PC-9 (cell line): ENCODE measurements at places on chromosomes 5 and 9. TPM values are rescaled to one million over a fixed set of nuclear protein-coding genes. Genes with fewer than 3 reads are reported as not detected.

The PDZD2 gene
- not detected in 2 replicates for total RNA-seq

The ADRB2 gene
- 2.8 and 3.1 TPM in 2 replicates for total RNA-seq

The PDCD1LG2 gene
- 0.55 and 1.4 TPM in 2 replicates for total RNA-seq

- DNase-seq, result no peak
These were observed 44.3 kb downstream of the BICD2 start for GRCh38 chr9:92720209-92720765.

The VCAN gene
- 0.28 and 0.43 TPM in 2 replicates for total RNA-seq

- DNase-seq, result no peak
These were observed 5.5 kb downstream of the C5orf15 start for GRCh38 chr5:133962801-133963476.

- DNase-seq, result no peak
These were observed 108.9 kb downstream of the WNK2 start for GRCh38 chr9:93292664-93293328.

- DNase-seq, result no peak
These were observed 51.0 kb downstream of the KIF4B start for GRCh38 chr5:155064580-155064979.

DNA sequence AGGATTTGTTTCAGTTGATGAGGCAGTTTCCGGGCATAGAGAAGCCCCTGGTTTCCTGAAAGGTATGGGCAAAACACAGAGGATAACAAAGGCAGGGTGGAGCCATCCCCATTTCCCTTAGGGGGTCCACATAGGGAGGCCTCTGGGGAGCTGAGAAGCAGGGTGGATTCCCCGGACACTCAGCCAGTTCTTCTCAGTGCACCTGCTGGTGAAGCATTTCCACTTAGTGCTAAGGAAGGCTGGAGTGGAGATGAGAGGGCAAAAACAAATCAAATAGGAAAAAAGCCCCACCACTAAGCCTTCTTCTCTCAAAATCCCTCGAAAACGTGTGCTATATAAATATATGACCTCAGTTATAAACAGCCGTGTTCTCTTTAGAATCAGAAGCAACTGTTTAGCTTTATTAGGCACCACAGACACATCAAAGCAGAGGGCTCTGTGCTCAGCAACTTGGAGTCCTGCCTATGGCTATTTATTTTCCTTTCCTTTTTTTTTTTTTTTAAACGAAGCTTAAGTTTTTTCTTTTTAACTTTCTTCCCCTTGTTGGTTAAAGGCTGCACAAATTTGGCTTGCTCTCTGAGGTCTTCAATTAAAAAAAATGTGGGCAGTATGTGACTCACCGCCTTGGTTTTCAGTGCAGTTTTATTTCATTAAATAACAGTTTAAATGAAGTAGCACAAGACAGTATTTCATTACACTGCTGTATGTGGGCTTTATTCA lies 67.7 kb downstream of the PRDM6 start:
- DNase-seq, result no peak

DNA sequence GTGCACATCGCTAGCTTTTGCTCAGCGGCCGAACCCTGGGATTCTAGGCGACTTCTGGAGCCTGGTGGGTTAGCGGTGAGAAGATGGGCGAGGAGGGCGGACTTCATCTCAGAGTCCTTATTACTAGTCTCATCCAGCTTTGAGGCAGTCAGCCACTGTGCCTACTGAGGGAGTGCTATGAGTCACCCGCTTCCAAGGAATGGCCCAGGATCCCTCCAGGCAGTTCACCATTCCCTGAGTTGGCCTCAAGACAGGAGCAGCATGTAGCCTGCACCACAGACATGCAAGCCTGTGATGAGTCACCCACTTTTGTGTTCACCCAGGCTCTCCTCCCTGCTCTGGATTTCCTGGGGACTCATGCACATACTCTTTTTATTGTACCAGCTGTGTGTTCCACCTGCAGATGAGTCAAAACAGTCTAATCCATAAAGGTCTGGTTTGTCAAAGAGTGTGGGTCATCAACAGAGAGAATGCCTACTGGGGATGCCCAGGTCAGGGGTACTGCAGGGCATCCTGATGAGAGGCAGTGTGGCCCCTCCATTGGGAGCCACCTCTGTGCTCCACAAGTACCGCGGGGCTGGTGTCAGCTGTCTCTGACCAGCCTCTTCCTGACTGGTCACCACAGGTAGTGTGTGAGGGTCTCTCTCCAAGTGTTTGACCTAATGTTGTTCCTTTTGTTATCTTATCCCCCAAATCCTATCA lies 20.2 kb downstream of the SLC22A5 start:
- peak; percentile 88 for DNase-seq

DNA sequence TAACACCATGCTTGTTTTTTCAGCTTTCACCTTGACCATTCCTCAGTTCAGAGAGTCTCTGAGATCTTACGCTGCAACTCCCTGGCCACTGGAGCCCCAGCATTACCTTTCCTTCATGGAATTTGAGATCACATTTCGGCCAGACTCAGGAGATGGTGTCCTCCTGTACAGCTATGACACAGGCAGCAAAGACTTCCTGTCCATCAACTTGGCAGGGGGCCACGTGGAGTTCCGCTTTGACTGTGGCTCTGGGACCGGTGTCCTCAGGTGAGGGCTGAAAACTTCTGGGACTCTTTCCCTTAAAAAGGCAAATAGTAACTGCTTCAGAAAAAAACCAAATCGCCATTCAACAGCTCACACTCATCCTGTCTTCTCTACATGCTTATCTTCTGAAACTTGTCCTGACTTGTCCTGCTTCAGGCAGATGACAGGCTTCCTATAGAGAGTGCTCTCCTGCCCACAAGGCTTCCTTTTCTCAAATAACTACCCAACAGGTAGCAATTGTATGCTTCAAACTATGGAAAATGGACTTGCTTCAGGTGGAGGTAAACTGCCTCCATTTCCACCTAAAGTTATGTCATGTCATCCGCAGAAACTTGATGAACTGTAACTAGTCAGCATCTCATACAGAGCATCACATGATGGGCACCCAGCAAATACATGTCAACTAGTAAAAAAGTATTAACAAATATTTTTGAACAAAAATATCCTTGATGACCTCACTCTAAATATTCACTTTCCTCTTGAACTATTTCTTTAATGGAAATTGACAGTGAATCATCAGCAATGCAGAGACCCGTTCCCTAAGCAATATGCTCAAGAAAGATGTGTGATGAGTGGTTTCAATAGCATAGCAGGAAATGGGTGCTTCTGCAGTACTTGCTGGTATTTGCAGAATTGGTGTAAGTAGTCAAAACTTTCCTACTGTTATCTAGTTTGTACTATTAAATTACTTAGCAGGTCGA lies 129.2 kb downstream of the LIFR start:
- DNase-seq, result peak; percentile 25

DNA sequence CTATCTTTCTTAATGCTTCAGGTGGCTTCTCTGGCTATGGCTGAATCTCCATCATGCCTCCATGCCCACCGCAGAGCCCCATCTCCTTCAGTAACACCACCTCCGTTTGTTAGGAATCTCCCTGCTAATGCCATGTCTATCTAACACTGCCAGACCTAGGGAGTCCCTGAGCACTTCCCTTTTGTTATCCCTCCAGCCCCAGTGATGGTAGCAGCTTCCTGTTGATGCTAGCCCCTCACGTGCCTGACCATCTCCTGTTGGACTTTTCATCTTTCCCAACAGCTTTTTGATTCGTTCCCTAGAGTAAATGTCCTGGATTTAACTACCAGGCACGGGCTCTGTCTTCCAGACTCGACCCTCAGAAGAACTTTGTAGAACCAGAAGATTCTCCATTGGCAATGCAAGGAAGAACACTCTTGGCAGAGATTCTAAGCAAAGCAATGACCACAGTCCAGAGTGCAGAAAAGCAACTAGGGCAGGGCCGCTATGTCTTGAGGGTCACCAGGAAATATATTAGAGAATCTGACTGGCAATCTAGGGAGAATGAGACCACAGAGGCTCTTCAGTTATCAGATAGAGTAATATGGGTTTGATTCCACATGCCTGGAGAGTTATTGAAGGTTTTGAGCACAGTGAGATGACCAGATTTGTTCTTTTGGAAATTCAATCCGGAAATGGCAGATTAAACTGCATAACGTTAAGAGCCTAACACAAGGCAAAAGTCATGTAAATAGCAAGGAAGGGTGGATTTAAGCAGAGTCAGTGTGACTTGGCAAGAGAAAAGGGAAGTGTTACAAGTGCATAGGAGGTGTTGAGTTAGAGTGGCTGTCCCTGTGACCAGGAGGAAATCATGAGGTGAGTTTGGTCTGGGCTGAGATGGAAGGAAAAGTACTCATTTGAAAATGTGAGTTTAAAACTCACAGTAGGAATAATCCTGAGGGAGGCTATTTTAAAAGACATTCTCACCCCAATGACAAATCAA lies 555.2 kb downstream of the ACTL7B start:
- DNase-seq, result no peak

GRCh38 chr5:84863020-84863419 lies 478.3 kb upstream of the EDIL3 start:
- DNase-seq, result no peak

- no peak for DNase-seq
These were observed at the start of gene PDE8B for GRCh38 chr5:77210091-77210963. PDE8B (plus strand) TSS chr5:77210680; CDS start chr5:77210926, 246 bp downstream.

The ZNG1A gene
- total RNA-seq, result 16.7 and 19.5 TPM in 2 replicates

The PCDHB2 gene
- 2.8 and 4.0 TPM in 2 replicates for total RNA-seq

- no peak for DNase-seq
These were observed 20.4 kb downstream of the NR5A1 start for GRCh38 chr9:124486778-124487259.
